ENCODE measurements at places on chromosomes 7 and 10.

DNA sequence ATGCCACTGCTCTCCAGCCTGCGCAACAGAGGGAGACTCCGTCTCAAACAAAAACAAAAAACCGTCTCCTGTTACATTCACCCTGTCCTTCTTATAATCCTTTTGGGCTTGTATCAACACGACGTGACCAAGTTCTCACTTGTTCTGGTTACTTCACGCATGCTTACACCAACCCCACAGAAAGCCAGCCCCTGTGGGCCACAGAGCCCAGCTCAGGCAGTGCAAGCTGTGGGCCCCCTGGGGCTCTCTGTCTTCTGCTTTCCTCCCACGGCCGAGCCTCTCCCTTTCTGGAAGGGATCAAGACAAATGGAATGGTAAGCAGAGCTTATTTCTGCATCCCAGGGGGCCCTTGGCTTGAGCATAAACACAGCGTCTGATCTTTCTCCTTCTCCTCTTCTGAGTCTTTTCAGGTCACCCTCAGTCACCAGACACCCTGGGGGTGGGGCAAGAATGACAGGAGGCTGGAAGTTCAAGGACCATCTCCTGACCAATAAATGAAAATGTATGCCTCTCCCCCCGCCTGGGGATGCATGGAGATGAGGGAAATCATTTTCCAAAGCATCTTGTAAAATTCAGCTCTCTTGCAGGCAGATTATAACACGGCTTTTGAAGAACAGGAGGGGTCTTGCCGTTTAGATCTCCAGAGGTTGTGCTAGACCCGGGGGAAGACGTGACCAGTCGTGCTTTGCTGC, 19.0 kb upstream of the TRIM56 start:
- DNase-seq, result no peak

DNA sequence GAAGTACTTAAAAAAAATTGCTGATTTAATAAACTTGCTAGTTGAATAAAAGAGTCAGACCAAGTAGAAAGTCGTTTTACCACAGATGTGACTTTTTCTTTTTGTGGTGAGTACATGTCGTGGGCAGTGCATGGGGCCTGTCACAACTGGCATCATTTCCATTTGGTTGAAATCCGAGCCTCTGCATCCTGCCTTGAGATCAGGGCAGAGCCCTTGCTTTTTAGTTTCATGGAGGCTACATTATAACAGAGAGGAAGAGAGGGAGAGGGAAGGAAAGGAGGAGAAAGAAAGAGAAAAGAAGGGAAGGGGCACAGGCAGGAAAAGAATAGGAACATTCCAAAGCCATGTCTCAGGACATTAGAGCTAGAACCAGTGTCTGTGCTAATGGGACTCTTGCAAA, 20.4 kb upstream of the INSYN2A start:
- no peak for DNase-seq

DNA sequence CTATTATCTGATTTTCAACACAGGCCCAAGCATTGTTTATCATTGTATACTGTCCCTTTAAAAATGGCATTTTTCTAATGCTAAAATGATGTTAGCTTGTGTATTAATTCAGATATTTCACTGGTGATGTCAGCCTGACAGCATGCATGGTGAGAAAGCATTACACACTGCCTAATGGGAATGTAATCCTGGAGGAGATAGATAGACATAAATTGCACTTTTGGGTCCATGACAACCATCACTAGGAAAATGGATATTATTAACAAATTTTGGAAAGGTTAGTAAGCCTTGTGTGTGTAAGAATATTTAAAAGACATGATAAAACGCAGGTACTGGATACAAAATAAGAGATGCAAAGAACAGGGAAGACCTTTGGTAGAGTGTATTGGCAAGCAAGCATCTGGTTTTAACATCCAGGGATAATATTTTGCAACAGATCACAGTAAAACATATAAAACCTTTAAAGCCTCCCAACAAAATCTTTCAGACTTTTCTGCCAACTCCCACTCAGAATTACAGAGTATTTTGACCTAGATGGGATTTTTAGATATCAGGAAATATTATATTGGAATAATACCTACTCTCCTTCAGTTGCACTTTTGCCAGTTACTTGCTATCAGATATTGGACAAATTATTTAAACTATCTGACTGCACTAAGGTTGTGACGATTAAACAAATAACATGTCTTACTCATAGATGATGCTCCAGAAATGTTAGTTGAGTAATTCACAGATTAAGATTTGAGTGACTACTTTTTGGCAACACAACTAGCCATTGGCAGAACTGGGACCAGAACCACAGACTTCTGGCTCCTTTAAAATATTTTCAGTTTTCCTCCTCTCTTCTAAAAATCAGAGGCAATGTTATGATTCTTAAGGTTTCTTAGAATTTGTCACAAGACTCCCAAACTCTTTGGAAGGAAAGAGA, 291.6 kb upstream of the SEMA3C start:
- DNase-seq, result no peak

- no peak for DNase-seq
These were observed 54.3 kb downstream of the BMS1 start for GRCh38 chr10:42836771-42837468.

GRCh38 chr10:110973400-110973799, 54.0 kb downstream of the SHOC2 start:
- DNase-seq, result no peak

GRCh38 chr7:117401293-117402002, 25.8 kb downstream of the ASZ1 start:
- DNase-seq, result no peak

DNA sequence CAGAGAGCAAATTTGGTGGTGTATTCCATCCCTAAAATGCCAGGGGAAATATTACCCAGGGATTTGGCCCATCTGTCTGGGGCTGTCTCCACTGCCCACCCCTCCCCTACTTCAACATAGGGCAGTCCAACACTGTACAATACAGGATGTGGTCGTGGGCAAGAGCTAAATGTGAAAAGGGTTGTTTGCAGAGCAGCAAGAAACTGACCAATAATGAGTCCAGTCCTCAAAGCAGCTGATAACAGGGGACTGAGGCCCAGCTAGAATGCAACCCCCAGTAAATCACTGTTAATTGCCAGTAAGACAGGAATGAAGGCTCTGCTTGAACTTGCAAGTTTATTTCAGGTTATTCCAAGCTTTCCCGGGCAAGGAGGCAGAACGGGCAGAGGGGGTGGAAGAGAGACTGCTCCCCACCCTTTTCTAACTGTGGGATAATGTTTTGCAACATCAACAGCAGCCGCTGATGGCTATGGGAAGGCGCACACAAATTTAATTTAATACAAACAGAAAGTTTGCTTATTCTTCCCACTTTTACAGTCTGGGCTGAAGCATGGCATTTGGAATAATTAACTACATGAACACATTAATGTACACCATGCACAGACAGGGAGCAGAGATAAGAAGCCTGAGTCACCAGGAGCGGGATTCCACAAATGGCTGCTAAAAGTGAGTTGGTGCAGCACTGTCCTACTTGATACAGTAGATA, 36.8 kb downstream of the AFAP1L2 start:
- DNase-seq, result no peak

GRCh38 chr7:29255906-29256692, 61.5 kb downstream of the CHN2 start:
- no peak for DNase-seq

DNA sequence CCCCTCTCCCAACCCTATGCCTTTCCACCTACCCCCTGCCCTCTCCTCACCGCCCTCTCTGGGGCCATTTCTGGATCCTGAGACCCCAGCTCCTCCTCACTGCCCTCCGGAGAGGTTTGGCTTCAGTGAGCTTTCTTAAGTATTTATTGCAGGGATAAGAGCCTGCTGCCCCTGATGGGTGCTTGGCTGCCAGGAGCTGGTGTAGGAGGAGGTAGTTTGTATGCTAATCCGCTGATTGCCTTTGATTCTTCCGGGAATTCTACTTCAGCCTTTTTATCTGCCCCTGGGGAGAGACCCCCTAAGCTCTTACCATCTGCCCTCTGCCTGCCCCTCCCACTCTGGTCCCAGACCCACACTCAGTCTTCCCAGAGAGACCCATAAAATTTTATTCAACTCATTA, 263.5 kb upstream of the PODXL start:
- DNase-seq, result no peak

GRCh38 chr10:104501449-104501848, 139.6 kb upstream of the SORCS3 start:
- DNase-seq, result no peak

GRCh38 chr10:93081318-93081717, 7.6 kb downstream of the CYP26A1 start:
- DNase-seq, result no peak

DNA sequence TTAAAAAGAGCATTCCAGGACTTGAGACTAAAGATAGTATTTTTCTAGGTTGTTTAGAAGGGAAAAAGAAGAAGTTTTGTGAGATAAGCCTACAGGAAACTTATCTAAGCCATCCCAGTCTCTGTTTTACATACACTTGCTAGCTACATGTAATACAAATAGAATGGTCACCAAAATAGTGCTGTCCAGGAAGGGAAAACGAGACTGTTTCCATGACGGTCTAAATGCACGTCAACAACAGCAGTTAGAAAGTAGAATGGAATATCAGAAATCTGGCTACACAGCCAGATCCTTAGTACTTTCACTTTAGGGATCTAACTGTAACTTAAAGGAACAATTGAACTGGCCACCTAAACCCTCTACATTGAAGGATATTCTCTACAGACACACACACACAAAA, 117.6 kb downstream of the TSPAN12 start:
- no peak for DNase-seq

DNA sequence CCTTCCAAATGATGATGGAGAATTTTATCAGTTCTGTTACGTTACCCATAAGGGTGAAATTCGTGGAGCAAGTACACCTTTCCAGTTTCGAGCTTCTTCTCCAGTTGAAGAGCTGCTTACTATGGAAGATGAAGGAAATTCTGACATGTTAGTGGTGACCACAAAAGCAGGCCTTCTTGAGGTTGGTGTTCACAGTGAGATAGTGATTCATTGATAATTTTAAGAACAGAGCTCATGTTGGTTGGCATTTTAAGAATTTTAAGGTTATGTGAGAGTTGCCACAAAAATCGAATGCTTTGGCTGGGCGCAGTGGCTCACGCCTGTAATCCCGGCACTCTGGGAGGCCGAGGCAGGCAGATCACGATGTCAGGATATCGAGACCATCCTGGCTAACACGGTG, 25.9 kb downstream of the TAX1BP1 start:
- DNase-seq, result no peak

DNA sequence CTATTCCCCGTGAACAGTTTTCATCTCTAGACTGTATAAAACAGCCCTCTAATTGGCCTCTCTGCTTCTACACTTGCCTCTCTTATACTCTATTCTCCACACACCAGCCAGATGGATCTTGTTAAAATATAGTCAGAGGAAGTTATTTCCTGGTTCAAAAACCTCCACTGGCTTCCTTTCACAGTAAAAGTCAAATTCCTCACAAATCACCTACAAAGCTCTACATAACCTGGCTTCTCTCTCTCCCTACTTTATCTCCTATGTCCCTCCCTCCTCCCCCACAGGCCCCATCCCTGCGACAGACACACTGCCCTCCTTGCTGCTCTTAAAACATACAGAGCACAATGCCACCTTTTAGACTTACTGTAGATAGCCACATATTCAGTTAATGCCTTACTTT, 60.1 kb downstream of the TPK1 start:
- DNase-seq, result no peak

GRCh38 chr7:1802899-1803298, 132.8 kb downstream of the ELFN1 start:
- no peak for DNase-seq

DNA sequence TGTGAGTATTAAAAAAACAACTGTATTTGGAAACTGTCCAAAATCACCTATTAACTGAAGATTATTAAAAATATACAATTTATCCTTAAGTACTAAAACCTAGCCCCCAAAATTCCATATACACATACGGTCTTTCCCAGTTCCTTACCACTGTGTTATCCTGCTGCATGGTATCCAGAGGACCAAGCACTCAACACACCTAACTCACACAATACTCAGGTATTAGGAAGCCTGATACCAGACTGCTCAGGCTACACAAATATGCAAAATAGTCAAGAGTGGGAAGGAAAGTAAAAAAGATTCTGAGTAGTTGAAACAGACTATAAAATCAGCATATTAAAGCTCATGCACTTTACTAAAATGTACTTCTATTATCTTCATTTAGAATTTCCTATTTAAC, 67.2 kb downstream of the EPC1 start:
- no peak for DNase-seq

DNA sequence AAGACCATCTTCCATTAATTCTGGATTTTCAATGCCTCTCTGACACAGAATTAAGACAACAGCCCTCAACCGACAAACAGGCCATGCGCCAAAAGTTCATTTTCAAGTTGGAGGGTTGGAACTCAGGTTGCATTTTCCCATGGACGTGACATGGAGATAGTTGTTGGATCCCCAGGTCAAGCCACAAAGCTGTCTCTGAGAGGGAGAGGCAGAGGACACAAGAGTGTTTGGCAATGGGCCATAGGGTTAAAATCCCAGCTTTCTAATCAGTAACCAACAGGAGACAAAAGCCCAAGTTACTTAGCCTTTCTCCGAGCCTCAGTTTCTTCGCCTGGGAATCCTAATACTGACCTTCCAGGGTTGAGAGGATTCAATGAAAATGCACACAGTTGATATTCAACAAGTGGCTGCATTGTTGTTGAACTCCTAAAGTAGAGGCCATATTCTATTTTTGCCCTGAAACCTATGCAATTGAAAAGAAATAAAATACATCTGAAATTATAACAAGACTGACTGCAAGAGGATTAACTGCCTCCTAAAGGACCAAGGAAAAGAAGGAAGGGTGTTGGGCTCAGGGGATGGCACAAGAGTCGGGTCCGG, 44.3 kb downstream of the SORBS1 start:
- no peak for DNase-seq

DNA sequence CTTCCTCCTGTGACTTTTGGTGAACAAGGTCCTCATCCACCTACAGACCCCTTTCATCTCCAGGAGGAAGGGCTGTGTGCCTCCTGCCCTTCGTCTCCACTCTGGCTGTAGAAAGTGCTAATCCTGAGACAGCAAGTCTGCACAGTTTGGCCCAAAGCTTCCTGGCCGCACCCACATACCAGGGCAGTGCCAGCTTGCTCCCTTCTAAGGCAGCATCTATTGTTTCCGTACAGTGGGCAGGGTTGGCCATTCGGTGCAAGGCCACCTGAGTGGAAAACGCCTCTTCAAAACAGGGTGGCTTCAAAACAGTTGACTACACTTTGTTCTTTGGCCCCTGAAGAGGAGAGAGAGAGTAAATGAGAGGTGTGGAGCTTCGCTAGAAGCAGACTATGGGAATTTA, 134.1 kb upstream of the KLF14 start:
- no peak for DNase-seq

Measured in SJSA1 (cell line).